ENCODE measurements at places on chromosomes 6 and 20. TPM values are rescaled to one million over a fixed set of nuclear protein-coding genes. Genes with fewer than 3 reads are reported as not detected.
A peak's percentile ranks its signal among the peaks of the same experiment; 100 is the strongest.

GRCh38 chr6:79605061-79605460 lies 26.1 kb upstream of the SH3BGRL2 start:
- no peak for DNase-seq

DNA sequence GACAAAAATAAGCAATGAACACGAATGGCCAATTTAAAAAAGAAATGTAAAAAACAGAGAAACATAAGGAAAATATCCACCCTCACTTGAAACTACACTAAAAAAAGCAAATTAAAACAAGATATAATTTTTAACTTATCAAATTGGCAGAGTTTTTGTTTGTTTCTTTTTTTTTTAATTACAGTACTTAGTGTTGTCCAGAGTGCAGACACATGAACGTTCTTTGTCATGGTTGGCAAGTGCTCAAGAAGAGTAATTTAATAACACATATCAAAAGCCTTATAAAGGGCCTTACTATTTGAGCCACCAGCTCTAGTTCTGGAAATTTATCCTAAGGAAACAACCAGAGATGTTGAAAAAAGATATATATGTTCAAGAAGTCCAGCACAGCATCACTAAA lies 142.3 kb downstream of the ATXN1 start:
- no peak for DNase-seq

GRCh38 chr20:25065072-25065624 lies 7.2 kb upstream of the ACSS1 start:
- DNase-seq, result no peak

DNA sequence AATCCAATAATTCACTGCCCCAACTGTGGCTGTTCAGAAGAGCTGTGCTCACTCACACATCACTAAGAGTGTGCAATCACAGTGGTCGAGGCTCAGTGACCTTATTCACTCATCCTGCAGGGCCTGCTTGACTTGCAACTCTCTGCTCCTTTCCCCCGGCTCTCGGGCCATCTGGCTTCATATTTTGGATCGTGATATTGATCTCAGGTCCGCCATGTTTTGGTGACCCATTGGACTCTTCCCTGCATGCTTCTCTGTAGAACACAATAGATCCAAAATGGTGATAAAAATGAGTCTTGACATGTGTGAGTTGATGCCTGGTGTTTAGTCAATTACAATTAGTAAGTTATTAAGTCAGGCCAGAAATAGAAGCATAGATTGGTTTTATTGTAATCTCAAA lies 313.9 kb upstream of the SOX4 start:
- DNase-seq, result no peak

GRCh38 chr6:13461805-13462204 lies 25.6 kb downstream of the GFOD1 start:
- peak; percentile 81 for DNase-seq

DNA sequence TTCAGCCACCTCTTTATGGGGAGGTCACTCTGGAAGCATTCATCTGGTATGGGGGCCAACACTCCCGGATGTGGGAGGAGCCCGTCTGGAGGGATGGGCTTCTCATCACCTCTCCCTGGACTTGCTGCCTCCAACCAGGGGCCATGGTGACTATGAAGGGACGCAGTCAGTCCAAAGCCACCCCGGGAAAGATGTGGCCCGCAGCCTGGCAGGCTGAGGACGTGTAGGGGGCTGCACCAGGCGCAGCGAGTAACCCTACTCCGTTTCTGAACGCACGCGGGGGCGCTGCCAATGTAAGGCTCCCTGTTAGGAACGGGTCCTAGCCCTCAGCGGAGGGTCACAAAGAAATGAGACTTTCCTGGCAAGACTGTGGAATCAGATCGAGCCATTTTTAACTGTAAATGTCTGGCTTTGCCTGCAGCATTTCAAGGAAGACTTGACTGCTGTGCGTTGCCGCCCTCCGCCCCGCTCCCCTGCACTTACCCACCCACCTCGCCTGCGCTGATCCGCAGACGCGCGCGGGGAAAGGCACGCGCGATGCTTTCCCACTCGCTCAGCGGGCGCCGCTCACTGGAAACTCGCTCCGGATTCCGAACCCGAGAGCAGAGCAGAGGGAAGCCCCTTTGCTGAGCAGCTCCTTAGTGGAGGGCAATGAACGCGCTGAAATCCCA lies 55.1 kb downstream of the IL20RA start:
- DNase-seq, result no peak

DNA sequence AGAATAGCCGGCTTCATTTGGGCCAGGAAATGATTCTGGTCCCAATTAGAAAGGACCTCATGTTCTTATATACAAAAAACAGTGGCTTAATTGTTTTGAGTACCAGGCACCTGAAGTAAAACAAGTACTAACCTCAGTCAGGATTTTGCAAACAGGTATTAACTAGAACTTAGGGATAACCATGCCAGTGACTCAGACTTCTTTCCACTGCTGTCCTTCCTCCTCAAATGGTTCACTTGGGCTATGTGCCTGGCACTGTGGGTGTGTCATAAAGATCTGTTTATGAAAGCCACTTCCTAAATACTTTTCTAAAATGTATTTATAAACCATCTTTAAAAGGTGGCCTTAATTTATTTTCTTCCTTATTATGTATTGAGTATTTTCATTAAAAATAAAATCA lies 10.7 kb downstream of the CLDN20 start:
- DNase-seq, result peak; percentile 36

GRCh38 chr6:161459008-161459615 lies 185.3 kb upstream of the AGPAT4 start:
- no peak for DNase-seq

DNA sequence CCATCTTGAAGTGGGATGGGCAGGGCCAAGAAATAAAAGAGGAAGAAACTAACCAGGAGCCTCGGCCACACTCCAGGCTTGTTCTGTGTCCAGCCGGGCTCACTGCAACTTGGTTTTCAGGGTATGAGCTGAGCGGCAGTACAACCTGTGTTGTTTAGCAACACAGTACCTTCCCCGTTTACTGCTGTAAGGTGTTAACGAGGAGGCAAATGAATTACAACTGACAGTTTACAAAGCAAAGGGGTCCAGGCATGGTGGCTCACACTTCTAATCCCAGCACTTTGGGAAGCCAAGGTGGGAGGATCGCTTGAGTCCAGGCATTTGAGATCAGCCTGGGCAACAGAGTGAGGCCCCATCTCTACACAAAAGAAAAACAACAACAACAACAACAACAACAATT lies 481.3 kb upstream of the SULF2 start:
- DNase-seq, result no peak

DNA sequence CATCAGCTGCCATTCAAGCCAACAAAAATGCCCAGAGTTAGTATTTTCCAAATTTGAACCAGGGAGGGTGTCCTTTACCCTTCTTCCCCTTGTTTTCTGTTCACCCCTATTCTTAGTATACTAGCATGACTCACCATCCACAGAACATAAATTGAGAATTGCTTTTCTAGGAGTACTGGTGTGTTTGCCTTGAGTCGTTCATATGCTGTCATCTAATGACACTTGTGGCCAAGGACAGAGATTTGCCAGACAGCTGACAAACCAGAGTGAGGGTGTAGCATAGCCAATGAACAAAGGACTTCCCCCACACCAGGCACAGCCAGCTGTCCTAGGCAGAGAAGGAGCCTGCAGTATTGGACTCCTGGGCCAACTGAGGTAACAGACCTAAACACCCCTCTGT lies 62.2 kb downstream of the FILIP1 start:
- no peak for DNase-seq

Gene ZNF391
- total RNA-seq, result 8.3 TPM

Gene PRL
- total RNA-seq, result not detected

Gene TCF21
- not detected for total RNA-seq

Gene CD93
- not detected for total RNA-seq

Gene OLIG3
- not detected for total RNA-seq

Gene NPBWR2
- total RNA-seq, result not detected

Gene HMGA1
- 202 TPM for total RNA-seq

Gene NOTCH4
- total RNA-seq, result not detected

Gene CYB5R4
- total RNA-seq, result 18.9 TPM
